ENCODE measurements at places on chromosomes 7 and 10. TPM values are rescaled to one million over a fixed set of nuclear protein-coding genes. Genes with fewer than 3 reads are reported as not detected.

DNA sequence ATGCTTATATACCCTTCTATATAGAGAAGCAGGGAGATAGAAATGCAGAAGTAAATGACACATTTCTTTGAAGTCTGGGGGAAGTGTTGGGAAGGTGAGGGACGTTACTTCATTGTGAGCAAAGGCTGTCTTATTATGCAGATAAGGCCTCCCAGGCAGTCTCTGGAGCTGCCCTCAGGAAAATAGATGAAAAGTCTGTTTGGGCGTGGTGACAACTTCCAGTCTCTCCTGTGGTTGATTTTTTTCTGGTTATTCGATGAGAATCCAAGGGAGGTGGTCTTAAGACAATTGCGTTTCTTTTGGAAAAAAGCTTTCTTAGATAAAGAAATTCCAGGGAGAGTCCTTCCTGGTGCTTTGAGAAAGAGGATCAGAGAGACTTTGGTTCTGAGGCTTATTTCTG, 84.0 kb downstream of the NEUROD6 start:
- DNase-seq = no peak

- peak; percentile 54 for DNase-seq
Measured at GRCh38 chr7:107167483-107168232, 1.1 kb upstream of the HBP1 start.

DNA sequence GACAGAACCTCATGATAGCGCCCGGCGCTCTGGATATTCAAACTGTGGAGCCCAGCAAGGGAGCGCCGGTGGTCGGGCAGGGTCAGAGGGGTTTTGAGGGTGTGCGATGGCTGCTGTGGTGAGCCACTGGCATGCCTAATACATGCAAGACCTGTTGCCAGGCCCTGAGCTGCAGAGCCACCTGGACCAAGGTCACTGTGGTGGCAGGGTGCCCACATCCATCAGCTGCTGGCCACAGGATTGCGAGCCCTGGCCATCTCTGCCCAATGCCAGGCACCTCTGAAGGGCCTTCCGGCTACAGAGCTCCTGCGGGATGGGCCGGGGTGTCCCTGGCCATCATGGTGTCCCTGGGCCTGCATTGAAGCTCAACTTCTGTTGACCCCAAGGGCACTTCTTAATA, 123.0 kb upstream of the TNRC18 start:
- no peak for DNase-seq

DNA sequence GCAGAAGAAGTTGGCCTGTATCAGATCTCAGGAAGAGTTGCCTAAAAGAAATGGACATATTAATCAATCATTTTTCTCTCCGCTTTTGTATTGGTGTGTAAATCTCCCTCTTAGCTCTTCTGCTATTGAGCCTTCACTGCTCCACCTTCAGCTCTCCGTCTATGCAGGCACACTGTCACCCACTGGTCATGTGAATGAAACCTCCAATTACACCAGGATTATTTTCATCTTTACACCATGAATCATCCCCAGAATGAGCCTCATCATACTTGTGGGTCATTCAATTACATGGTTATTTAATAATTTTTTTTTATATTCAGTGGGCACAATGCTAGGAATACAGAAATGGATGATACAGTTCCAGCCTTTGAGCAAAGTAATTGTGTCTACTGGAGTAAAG, 92.6 kb downstream of the LRRC4 start:
- DNase-seq = no peak

DNA sequence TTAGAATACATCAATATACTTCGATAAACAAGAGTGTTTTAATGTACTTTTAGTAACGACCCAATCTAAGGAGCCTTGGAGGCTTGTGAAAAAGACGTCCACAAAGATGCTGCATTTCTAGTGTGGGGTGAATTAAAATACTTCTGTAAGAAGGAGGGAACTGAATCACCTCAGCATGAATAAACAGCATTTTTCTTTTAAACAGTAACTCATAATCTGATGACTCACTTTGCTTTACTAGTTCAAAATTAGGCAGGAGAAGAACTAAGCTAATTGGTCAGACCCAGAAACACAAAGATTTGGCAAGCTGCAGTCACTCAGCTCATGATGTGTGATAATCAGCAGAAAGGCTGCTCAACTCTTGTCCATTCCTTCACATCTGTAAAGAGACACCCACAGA, 24.2 kb downstream of the NCOA4 start:
- no peak for DNase-seq

DNA sequence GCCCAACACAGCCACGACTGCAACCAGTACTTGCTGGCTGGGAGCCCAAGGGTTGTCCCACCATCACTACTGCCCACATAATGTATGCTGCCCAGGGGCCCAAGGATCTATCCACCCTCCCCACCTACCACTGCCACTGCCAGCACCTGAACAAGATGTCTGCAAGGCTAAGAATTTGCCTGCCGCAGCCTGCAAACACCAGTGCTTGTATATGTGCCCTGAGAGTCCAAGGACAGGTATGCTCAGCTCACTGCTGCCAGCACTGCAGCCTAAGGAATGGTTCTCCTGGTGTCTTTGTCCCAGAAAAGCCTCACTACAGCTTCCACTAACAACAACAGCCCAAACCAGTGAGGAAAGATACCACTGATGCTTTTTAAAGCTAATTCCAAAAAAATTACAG, 1174.0 kb downstream of the SORCS1 start:
- no peak for DNase-seq

DNA sequence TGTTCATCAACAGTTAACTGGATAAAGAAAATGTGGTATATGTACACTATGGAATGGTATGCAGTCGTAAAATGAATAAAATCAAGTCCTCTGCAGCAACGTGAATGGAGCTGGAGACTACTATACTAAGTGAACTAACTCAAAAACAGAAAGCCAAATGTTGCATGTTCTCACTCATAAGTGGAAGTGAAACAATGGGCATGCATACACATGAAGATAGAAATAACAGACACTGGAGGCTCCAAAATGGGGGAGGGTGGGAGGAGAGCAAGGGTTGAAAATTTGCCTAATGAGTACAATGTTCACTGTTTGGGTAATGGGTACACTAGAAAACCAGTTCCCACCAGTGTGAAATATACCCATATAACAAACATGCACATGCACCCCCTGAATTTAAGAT, 179.5 kb downstream of the ZWINT start:
- no peak for DNase-seq

DNA sequence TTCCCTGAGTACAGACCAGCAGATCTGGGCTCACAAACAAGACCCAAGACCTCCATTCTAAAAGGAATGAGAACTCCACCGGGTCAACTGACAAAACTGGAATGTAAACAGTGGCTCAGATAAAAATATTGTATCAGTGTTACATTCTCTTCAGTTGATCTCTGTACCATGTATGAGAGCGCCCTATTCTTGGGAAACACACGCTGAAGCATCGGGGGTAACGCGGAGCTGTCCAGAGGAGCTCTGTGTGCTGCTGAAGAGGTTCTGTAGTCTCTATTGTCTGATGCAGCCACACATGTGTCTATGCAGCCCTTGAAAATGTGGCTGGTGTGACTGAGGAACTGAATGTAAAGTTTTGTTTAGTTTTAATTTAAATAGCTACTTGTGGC, 39.7 kb downstream of the HIPK2 start:
- DNase-seq = no peak

DNA sequence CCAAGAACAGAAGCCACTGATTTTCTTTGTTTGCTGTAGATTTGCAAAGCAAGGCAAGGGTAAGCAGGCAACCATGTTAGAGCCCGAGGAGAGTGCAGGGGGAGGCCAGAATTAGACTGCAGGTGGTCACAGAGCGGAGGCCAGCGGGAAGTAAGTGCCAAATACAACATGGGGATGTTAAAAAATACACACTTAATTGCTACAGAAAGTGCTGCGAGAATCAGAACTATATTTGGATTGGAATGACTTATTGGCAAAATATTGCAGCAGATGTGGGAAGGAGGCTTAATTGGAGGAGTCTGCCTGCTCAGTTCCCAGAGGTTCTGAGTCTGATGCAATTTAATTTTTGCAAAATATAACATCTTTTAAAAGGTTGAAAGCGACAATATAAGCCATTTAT, 49.7 kb upstream of the ADCY1 start:
- DNase-seq = no peak

GRCh38 chr7:5638994-5639393, 142.5 kb downstream of the RNF216 start:
- DNase-seq = no peak

- DNase-seq = no peak
Measured at GRCh38 chr10:99913831-99914235, 95.9 kb downstream of the DNMBP start.

- DNase-seq = no peak
Measured at GRCh38 chr7:152523916-152524315, 88.1 kb upstream of the KMT2C start.

GRCh38 chr10:113751181-113751732, at the start of gene PLEKHS1:
TSS of gene PLEKHS1 (plus strand) at chr10:113751682. CDS start at chr10:113755278, 3,596 bp downstream.
- no peak for DNase-seq

DNA sequence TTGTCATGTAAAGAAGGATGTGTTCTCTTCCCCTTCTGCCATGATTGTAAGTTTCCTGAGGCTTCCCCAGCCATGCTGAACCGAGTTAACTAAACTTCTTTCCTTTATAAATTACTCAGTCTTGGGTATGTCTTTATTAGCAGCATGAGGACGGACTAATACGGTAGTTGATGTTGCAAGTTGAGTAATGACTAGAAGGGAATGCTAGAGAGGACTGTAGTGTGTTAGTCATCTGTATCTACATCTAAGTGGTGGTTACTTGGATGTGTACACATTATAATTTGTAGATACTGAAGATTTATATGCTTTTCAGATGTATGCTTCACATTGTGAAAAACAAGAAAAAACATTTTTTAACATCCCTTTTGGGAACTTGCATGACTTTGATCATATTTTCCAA, 244.6 kb downstream of the POLR1F start:
- DNase-seq = no peak

The MKI67 gene
- total RNA-seq = 1.3 TPM

The ETV1 gene
- total RNA-seq = 3.0 TPM

The SLC26A5 gene
- not detected for total RNA-seq

The SLC39A12 gene
- 0.44 TPM for total RNA-seq

The CALCR gene
- total RNA-seq = 0.24 TPM

The TMEM270 gene
- total RNA-seq = not detected

The ARHGEF35 gene
- 2.8 TPM for total RNA-seq

The CYP26C1 gene
- total RNA-seq = 0.13 TPM

The PRDX3 gene
- 125 TPM for total RNA-seq

The GPR37 gene
- total RNA-seq = 0.31 TPM

The JCAD gene
- 23.5 TPM for total RNA-seq
